ENCODE measurements at places on chromosomes 13 and 19.

- no peak for DNase-seq
These were observed 202.4 kb downstream of the LMO7 start for GRCh38 chr13:75838366-75839005.

DNA sequence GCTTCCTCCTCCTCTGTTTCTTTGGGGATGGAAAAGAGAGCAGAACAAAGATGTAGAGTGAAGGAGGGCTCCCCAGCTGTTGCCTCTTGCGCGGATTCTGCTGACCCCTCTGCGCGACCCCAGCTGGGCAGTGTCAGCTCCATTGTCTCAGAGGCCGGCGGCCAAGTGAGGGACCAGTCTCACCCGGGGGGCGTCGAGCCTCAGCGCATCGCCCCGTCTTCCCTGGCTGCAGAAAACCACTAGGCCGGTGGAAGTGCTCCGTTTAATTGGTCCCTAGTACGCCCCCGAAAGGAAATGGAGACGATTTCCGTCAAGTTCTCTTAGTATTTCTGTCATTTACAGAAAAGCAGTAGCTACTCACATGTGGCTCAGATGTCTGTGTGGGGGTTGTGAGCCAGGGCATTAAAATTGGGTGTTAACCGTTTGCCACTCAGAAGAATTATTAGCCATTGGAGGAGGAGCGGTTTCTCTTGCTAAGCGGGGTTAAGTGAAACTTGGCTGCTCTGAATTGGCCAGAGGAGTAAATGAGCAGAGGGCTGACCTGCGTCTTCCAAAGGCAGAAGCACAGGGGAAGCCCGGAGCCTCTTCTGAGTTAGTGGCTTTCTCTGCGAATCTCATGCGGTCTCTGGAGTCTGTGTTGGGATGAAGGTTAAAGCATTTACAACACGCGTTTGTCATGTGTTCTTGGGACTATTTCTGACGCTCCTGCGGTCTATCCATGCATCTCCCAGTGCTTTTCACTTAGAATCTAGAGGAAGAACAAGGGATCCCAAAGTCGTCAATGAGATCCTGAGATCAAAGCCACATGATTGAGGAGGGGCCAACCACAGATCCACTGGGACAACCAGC, 132.8 kb upstream of the MYO16 start:
- no peak for DNase-seq

- no peak for DNase-seq
These were observed 687.0 kb downstream of the EFNB2 start for GRCh38 chr13:105848494-105848893.

GRCh38 chr19:43469160-43469480, 3.7 kb upstream of the LYPD3 start:
- DNase-seq: no peak

- peak; percentile 81 for DNase-seq
These were observed at the start of gene GEMIN7 for GRCh38 chr19:45079063-45079910. Gene GEMIN7, plus strand, starts transcription at chr19:45079260. Its CDS starts 10,855 bp downstream, at chr19:45090115.

DNA sequence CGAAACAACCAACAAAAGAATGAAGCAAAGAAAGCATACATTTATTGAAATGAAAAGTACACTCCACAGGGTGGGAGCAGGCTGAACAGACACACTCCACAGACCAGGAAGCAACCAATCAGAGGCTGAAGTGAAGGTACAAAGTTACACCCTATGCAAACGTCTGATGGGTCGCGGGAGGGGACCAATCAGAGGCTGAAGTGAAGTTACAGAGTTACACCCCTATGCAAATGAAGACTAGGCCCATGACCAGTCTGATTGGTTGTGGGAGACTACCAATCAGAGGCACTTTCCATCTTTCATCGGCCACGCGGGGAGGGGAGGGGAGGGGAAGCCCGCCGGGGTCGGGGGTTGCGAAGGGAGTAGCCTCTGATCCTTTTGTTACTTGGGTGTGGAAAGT, 12.4 kb upstream of the FBL start:
- DNase-seq: no peak

DNA sequence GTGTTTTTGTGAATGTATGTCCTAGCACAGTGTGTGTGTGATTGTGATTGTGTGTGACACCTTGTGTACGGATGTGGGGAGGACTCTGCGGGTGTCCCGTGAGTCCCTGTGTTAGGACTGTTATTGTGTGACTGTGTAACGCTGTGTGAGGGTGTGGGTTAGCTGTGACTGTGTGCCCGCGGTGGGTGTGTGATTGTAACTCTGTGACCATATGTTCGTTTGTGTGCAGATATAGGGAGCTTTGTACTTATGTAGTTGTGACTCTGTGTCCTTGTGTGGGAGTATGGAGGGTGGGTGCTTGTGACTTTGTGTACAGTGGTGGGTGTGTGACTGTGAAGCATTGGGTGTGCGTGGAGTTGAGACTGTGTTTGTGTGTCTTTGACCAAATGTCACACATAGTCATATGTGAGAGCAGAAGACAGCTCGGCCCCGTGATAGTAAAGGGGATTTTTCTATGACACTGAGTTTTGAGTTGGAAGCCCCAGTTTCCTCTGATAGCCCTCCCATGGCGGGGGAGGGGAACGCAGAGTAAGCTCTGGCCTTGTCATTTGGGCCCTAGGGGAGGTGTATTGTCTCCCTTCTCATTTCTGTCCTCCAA, 949 bp upstream of the ZNF260 start:
- DNase-seq: peak; percentile 23

DNA sequence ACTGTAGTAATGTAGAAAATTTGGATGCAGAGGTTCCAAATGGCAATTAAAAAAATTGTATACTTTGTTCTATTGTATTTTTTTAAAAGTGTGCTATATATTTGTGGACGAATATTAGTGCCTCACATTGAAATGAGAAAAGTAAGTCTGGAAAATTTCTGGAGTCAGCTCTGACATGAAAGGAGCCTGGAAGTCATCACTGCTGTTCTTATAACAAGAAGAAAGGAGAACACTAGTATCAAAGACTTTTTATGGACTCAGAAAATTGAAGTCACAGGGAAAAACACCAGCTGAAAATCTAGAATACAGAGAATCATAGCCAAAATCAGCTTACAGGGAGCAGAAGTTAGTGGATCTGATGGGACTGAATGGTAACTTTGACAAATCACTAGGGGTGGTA, 1450.7 kb upstream of the SPRY2 start:
- DNase-seq: no peak

DNA sequence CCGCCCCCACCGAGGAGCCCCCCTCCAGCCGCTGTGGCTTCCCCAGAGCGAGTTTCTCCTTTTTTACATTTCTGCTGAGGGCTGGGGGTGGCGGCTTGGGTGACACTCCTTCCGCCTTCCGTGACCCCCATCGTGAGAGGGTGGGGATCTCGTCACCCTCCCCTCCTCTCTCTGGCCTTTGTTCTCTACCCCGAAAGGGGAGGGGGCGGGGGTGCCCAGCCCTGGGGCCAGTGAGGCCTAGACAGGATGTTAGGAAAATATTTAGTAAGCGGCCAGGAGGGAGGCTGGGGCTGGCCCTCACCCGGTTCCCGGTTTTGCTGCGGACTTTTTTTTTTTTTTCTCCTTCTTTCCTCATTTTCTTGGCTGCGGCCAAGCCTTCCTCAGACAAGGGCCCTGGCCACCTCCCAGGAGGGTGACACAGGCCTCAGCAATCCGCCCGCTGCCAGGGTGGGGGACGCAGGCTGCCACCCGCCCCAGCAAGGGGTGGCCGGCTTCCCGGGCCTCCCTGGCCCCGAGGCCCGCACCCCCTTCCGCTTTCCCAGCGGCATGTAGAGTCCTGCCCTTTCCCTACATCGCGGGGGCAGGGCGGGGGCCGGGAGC, 3.9 kb downstream of the MIDN start:
- no peak for DNase-seq

DNA sequence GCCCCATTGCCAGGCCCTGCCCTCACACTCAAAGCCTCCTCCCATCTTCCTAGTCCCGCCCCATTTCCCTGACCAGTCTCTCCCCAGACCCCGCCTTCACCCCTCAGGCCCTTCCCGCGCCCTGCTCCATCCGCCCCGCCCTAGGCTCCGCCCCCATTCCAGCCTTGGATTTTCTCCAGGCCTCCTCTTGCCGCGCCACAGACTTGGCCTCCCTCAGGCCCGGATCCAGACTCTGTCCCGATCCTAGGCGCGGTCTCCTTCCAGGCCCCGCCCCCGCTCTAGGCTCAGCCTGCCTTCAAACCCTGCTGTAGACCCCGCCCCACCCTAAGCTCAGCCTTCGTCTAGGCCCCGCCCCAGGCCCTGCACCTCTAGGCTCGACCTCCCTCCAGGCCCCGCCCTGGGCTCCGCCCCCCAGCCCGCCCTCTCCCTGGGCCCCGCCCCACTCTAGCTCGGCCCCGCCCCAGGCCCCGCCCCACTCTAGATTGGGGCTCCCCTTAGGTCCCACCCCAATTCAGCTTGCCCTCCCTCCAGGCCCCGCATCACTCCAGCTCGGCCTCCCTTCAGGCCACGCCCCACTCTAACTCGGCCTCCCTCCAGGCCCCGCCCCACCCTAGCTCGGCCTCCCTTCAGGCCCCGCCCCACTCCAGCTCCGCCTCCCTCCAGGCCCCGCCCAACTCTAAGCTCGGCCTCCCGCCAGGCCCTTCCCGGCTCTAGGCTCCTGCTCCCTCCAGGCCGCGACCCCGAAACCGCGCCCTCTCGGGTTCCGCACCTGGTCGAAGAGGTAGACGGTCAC, 18.5 kb downstream of the LMTK3 start:
- DNase-seq: peak; percentile 96

GRCh38 chr19:28505933-28506332, 707.0 kb downstream of the UQCRFS1 start:
- DNase-seq: no peak

GRCh38 chr13:95630593-95630992, 13.9 kb downstream of the DZIP1 start:
- no peak for DNase-seq

- no peak for DNase-seq
These were observed 151.3 kb upstream of the ATXN8OS start for GRCh38 chr13:69956349-69956748.

- no peak for DNase-seq
These were observed 15.8 kb downstream of the CPB2 start for GRCh38 chr13:46088821-46089562.

DNA sequence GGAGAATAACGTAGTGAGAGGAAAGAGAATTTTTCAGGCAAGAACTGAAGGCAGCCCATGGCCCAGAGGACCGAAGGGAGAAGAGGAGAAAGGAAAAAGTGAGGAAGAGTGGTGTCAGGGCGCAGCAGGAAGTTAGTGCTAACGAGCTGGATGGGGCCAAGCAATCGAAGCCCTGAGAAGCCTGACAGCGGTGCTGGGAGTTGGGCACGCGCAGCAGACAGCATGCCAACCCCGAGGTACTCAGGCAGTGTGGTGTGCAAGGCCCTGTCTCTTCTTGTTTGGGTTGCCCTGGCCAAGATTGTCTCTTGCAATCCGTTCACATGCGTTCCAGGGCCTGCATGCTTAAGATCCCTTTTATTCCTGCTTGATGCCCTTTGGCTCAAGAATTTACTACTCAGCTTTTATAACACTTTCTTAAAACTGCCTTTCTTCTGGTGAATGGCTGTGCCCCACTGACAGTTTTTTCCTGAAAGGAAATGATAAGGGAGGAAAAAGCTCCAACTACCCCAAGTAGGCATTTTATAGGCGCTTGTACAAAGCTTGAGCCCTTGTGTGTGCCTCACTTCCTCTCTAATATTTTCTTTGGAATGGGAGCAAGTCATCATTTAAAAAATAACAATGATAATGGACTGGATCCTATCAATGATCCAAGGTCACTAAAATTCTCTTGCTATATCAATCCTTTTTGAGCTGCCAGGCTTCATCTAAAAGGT, 115.4 kb downstream of the FLT1 start:
- no peak for DNase-seq

DNA sequence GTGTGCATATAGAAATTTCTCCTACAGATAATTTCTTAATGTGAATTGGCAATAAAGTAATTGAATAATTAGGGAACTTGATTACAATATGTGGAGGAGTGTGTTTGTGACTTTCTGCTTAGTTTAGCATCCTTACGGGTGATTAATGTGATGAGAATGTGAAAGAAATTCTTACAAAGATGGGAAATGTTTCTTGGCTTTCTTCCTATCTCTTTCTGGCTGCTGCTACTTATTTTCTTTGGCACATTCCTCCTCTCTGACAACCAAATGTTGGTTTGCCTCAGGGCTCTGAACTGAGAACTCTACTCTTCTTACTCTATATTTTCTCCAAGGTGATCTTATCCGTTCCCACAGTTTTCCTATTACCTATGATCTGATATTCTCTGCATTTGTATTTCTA, 300.1 kb downstream of the TBC1D4 start:
- DNase-seq: no peak
